Activated CD8-positive, alpha-beta memory T cell treated with anti-CD3 and anti-CD28 coated beads for 48 hours (primary cell): ENCODE measurements at places on chromosomes 7 and 10.

GRCh38 chr7:38060116-38060515 lies 117.9 kb upstream of the STARD3NL start:
- no peak for DNase-seq

DNA sequence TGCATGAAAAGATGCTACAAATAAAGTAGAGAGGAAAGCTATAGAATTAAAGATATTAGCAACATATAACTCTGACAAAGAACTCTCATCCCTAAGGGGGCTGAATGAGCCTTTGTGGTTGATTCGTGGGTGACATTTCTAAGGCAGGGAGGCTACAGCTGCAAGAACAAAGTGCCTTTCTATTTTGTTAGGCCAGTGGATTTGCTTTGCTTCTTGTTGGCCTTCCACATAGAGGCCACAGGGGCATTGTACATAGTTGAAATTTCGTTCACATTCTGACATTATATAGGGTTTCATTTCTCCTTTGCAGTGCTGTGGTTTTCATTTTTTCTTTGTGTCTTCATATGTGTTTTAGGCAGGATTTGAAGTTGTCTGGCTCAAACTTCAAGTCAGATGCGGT lies 819.2 kb upstream of the C7orf33 start:
- no peak for DNase-seq

GRCh38 chr10:46033602-46034011 lies 3.2 kb upstream of the NCOA4 start:
- no peak for DNase-seq

- DNase-seq = no peak
Observed at GRCh38 chr7:116122972-116123595, 87.3 kb upstream of the TES start.

- no peak for DNase-seq
Observed at GRCh38 chr7:44330331-44330730, 4.9 kb upstream of the CAMK2B start.

- DNase-seq = no peak
Observed at GRCh38 chr7:22481726-22482125, 18.3 kb downstream of the STEAP1B start.

DNA sequence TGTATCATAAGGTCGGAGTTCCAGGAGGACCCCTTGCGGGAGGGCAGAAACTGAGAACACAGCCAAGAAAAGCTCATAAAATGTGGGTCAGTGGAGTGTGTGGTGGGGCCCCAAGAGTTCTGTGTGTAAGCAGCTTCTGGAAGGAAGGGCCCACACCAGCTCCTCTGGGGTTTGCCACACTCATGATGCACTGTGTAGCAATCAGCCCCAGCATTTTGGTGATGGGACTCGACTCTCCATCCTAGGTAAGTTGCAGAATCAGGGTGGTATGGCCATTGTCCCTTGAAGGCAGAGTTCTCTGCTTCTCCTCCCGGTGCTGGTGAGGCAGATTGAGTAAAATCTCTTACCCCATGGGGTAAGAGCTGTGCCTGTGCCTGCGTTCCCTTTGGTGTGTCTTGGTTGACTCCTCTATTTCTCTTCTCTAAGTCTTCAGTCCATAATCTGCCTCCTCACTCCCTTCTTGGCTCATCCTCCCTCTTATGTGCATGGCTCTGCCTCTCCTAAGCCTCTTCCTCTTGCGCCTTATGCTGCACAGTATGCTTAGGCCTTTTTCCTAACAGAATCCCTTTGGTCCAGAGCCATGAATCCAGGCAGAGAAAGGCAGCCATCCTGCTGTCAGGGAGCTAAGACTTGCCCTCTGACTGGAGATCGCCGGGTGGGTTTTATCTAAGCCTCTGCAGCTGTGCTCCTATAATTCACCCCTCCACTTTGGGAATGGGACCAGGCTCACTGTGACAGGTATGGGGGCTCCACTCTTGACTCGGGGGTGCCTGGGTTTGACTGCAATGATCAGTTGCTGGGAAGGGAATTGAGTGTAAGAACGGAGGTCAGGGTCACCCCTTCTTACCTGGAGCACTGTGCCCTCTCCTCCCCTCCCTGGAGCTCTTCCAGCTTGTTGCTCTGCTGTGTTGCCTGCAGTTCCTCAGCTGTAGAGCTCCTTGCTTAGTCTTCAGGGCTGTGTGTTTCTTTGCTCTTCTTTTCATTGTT lies 17.8 kb downstream of the PRSS2 start:
- DNase-seq = no peak

- DNase-seq = no peak
Observed at GRCh38 chr7:25861601-25862260, 290.3 kb upstream of the NFE2L3 start.
